ENCODE measurements at places on chromosomes 2 and 18. TPM values are rescaled to one million over a fixed set of nuclear protein-coding genes. Genes with fewer than 3 reads are reported as not detected.

NOP58 gene
- polyA plus RNA-seq, result 38.4 TPM

MYO7B gene
- 0.15 TPM for polyA plus RNA-seq

NT5DC4 gene
- polyA plus RNA-seq, result not detected

FAM210A gene
- polyA plus RNA-seq, result 12.8 TPM

GRCh38 chr2:23145460-23145859, 239.5 kb upstream of the KLHL29 start:
- no peak for DNase-seq

- no peak for DNase-seq
Observed at GRCh38 chr2:148590612-148591011, 53.9 kb upstream of the EPC2 start.

DNA sequence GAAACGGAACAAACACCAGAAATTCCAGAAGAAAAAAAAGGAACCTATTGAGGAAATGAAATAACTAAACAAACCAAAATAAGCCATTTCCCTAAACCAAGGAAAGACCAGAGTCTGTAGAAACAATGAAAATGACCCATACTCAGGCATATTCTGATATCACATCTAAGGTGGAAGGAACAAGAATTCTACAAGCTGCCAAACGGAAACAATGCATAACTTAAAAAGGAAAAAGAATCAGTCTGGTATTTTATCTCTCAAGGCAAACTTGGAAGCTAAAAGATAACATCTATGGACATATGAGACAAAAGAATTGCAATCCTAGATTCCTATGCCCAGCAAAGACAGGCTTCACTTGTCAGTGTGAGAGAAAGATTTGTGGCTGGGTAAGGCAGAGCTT, 326.2 kb downstream of the PDE11A start:
- DNase-seq, result no peak

DNA sequence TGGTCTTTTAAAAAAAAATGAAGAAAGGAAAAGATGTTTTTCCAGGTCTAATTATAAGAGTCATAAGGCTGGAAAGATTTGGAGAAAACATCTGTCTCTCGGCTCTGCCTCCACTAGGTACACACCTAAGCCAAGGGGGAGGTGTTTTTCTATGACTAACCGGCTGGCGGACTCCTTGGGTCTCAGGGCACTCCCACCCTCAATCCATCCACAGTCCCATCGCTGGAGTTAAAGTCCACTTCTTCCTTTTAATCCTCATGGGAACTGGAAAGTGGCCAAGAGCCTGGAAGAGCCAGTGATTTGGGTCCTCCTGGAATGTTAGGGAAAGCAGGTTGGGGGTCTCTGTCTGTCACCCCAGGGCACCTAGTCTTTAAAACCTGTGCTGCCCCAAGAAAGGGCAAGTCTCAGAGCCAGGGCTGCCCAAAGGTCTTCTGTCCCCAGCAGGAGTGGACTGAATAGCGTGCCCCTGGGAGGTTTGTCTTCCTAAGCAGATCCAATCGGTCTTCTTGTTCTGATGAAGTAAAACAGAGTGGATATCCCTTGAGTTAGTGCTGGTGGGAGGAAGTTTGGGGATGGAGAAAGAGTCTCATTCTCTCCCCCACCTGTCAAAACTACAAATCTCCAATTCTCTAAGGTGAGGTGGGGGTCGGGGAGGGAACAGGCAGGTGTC, 66.4 kb downstream of the MCFD2 start:
- DNase-seq, result no peak

- no peak for DNase-seq
Observed at GRCh38 chr2:68764806-68765311, 30.2 kb downstream of the ARHGAP25 start.

DNA sequence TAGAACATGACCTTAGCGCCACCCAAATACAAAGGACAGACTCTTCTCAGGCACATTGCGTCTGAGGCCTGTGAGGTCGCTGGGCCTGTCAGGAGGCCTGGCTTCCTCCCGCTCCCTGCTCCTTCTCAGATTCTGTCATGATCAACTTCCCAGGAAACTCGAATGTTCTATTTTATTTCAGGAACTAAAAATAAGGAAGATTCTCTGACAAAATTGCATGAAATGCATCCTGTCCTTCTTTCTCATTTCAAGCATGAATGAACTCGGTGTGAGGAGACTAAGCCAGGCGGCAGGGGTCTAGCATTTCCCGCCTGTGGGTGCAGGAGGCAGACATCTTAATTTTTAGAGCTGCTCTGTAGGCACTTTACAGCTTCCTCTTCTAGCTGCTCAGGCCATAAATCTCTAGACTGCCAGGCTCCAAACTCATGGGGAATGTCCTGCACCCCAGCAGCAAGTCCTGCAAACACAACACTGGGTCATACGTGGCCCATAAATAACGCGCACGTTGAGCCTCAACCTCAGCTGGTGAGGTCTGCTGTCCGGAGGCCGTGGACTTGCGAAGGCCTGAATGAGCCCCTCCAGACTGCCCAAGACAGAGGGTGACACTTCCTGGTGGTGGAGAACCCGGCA, 109.7 kb upstream of the ZNF236 start:
- no peak for DNase-seq

DNA sequence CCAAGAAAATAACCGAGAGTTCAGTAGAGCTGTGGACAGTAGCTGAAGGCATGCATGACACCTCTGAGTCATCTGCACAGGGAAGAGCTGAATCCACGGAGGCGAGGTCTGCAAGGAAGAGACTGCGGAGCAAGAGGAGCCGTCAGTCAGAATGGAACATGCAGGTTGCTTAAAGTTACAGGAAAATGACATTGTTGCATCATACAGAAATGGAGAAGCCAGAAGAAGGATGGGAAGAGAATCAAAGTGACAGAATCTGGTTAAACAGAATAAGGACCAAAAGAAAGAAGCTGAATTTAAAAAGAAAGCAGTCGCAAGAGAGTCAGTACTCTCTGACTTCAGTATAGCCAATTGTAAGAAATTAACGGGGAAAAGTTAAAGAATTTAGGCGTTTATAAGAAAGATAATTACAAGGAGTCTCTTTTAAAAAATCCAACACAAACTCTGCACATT, 533.8 kb downstream of the ADCYAP1 start:
- DNase-seq, result no peak

DNA sequence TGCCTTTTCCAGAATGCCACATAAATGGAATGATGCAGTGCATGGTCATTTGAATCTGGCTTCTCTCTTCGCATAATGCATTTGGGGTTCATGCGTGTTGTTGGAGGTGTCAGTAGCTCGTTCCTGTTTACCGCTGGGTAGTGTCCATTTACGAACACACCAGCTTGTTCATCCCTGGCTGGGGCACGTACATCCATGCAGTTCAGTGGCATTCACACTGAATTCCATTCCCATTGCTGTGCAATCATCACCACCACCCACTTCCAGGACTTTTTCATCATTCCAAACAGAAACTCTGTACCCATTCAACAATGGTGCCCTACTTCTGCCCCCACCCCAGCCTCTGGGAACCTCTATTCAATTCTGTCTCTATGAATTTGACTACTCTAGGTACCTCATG, 14.7 kb upstream of the CIDEA start:
- no peak for DNase-seq

DNA sequence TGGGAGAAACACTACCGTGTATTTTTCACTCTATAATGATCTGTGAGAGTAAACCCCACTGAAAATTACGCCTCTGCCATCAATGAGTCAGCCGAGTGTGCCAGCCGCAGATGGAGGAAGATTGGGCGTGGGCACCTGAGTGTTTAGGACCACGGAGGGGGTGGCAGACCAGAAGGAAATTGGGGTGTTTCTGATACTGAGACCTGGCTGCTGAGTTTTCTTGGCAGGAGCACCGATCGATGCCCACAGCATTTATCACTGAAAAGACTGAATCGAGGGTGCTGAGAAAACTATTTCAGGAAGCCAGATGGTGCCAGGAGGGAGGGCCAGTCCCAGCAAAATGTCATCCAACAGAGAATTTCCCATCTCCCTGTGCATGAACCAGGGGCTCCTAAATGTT, 91.9 kb upstream of the TPO start:
- DNase-seq, result no peak

- no peak for DNase-seq
Observed at GRCh38 chr2:50309503-50309902, 722.4 kb downstream of the NRXN1 start.

DNA sequence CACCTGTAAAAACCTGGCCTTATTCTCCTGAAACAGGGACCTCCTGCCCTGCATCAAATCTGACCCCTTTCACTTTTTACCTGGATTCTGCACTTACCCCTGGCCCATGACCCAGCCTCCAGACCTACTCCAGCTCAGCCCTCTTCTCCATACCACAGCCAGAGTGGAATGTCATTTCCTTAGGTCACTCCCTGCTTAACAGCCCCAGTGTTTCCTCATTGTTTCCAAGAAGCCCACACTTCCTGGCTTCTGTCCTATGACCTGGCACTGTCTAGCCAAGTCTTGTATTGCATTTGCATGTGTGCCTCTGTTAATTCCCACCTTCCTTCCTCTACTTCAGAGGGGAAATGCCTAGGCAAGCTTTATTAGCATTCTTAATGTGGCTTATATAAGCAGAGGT, 51.4 kb upstream of the TRIB2 start:
- DNase-seq, result no peak

- no peak for DNase-seq
Observed at GRCh38 chr18:23406271-23406787, 46.8 kb upstream of the RIOK3 start.
